CD8-positive, alpha-beta memory T cell (primary cell): ENCODE measurements at places on chromosomes 16 and 17. TPM values are rescaled to one million over a fixed set of nuclear protein-coding genes. Genes with fewer than 3 reads are reported as not detected.
A peak's percentile ranks its signal among the peaks of the same experiment; 100 is the strongest.

GRCh38 chr16:22220714-22221113 lies 14.6 kb downstream of the EEF2K start:
- no peak for DNase-seq
- H3K27me3 ChIP-seq = no peaks in the 10 kb centered on the region
- H3K4me3 ChIP-seq = no peak overlapping the region
- H3K36me3 ChIP-seq = no peaks in the 10 kb centered on the region
- H3K4me1 ChIP-seq = no peaks in the 10 kb centered on the region

DNA sequence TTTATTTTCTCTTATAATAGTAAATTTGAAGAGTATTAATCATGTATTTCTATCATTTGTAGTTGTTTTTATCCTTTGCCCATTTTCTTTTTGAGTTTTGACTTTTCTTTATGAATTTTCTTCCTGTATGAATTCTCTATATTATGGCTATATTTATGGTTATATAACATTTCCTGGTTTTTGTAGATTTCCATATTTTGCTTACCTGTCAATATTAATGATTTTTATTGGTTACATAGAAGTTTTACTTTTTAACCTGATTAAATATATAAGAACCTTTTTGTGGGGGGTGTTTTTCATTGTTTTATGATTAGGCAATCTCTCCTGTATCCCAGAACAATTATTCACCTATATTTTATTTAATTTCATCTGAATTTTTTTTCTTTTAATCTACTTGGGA lies 93.2 kb downstream of the AATF start:
- H3K27ac ChIP-seq = no peak overlapping the region
- H3K27me3 ChIP-seq = no peaks in the 10 kb centered on the region
- no peak for DNase-seq

Gene NOXO1
- 0.47 TPM for total RNA-seq

DNA sequence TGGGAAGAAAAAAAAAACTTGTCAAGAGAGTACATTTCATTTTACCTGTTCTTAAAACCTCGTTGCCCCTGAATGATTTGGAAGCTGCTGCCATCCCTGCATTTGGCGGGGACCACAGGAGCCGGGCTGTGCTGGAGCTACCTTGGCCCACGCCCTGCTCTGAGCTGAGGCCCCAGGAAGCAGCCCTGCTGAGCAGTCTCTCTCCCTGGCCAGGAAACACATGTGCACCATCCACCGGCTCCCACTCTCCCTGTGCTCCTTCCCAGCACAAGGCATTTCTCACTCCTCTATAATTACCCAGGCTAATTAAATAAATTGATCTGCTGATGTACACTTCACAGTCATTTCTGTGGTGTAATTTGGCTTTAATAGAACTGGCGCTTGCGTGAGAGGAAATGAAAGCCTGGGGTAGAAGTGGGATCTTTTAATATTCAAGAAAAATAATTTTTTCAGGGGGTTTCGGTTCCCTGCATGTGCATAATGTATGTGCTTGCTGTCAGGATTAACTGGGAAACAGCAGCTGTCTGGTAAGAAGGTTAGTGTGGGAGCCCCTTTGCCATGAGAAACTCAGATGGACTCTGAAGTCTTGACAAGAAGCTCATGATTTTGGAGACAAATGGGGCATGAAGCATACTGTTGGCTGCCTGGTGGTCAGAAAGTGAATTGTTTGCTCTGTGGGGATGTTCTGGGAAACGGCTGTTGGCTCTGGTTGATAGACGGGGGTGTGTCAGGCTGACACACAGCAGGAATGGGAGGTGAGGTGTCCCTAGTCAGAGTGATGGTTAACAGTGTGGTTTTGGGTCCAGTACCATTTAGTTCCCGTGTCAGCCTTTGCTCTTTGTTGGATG lies 252.3 kb upstream of the EEF2KMT start:
- no peaks in the 10 kb centered on the region for H3K36me3 ChIP-seq
- H3K4me3 ChIP-seq = no peak overlapping the region

DNA sequence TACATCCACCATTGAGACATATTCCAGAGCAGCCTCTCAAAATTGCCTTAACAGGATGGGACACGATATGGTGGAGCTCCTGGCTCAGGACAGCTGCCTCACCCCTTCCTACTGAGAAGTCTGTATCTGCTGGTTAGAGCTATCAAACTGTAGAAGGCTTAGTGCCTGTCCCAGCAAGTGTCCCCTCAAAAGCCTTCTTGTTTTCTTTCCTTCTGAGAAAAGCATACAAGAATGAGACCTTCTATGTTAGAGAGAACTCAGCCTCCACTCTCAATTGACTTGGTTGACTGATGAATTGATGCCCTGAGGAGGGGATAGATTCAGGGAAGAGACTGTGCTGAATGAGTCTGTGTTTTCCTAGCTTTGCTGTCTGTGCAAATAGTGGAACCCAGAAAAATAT lies 2020.9 kb downstream of the TP53TG3F start:
- no peak overlapping the region for H3K27ac ChIP-seq
- no peak for DNase-seq
- no peaks in the 10 kb centered on the region for H3K36me3 ChIP-seq
- no peak overlapping the region for H3K4me3 ChIP-seq
- H3K27me3 ChIP-seq = no peaks in the 10 kb centered on the region
- no peaks in the 10 kb centered on the region for H3K4me1 ChIP-seq

DNA sequence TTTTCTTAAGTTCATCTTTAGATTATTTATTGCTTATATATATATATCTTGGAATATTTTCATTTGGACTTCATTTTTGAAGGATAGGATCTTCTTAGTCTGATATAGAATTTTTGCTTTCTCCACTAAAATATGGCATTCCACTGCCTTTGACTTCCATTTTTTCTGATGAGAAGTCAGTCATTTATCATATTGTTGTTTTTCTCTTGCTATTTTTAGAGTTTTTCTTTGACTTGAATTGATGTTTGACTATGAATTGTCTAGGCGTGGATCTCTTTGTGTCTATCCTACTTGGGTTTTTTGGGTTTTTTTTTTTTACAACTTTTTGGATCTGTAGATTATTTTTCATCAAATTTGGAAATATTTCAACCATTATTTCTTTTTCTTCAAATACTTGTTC lies 67.7 kb downstream of the NLK start:
- H3K27me3 ChIP-seq = no peaks in the 10 kb centered on the region
- no peak overlapping the region for H3K27ac ChIP-seq
- no peaks in the 10 kb centered on the region for H3K36me3 ChIP-seq
- no peak overlapping the region for H3K4me3 ChIP-seq
- H3K4me1 ChIP-seq = peaks cover 6% of the 10 kb centered on the region
- DNase-seq = no peak

DNA sequence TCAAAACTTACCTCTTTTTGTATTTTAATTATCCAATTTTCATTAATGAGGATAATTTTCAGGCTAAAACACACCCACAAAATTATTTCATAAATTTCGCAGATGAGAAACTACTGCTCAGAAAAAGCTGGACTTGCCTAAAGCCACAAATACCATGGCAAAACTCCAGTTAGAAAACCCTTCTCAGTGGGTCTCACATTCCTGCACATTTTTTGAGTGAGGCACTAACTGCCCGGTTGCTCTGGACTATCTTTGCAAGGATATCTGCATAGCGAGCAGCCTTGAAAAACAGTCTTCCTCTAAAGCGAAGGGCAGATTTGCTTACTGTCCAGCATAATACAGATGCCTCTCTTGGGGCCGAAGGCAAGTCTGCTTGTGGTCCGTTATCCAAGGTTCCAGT lies 9.8 kb downstream of the MPHOSPH6 start:
- H3K27ac ChIP-seq = no peak overlapping the region
- H3K27me3 ChIP-seq = no peaks in the 10 kb centered on the region
- no peak for DNase-seq
- no peak overlapping the region for H3K4me3 ChIP-seq
- peaks cover 30% of the 10 kb centered on the region for H3K36me3 ChIP-seq
- no peaks in the 10 kb centered on the region for H3K4me1 ChIP-seq

Gene ARL5C
- total RNA-seq = not detected

DNA sequence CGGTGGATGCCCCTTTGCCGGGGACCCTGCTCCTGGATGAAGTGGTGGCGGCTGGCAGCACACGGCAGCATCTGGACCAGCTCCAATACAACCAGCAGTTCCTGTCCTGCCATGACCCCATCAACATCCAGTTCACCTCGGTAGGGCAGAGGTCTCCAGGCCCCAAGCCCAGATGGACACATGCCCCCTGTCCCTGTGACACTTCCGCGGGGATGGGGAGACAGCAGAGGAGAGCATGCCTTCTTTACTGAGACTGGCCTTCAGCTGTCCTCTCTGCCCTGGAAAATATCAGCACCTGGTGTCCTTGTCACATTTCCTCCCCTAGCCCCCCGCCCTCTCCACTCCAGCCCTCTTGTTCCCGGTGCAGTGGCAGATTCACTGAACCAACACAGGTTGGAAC lies 6.2 kb downstream of the CHAD start:
- no peak for DNase-seq
- no peaks in the 10 kb centered on the region for H3K4me1 ChIP-seq
- H3K4me3 ChIP-seq = no peak overlapping the region
- H3K27me3 ChIP-seq = no peaks in the 10 kb centered on the region
- no peaks in the 10 kb centered on the region for H3K36me3 ChIP-seq

DNA sequence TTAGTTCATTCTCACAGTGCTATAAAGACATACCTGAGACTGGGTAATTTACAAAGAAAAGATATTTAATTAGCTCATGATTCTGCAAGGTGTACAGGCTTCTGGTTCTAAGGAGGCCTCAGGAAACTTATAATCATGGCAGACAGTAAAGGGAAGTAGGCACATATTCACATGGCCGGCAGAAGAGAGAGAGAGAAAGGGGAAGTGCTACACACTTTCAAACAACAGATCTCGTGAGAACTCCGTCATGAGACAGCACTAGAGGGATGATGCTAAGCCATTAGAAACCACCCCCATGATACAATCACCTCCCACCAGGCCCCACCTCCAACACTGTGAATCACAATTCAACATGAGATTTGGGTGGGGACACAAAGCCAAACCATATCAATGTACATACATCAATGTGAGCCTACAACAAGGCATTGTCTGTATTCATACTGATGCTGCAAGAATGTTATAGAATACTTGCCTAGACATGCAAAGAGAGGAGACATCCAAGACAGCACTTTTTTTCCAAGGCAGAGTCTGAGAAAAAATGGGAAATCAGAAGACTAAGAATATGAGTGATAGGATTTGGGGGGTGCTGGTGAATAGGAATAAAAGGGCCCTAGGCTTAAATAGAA lies 114.8 kb upstream of the XYLT1 start:
- H3K36me3 ChIP-seq = no peaks in the 10 kb centered on the region
- no peak overlapping the region for H3K4me3 ChIP-seq
- H3K4me1 ChIP-seq = no peaks in the 10 kb centered on the region
- no peak for DNase-seq

- H3K27me3 ChIP-seq = peaks cover 30% of the 10 kb centered on the region
- DNase-seq = no peak
- no peaks in the 10 kb centered on the region for H3K36me3 ChIP-seq
These were observed 2.6 kb downstream of the HBM start for GRCh38 chr16:168424-168823.

- H3K4me3 ChIP-seq = peak within 1 kb of the TSS; percentile 93
- H3K27me3 ChIP-seq = no peaks in the 10 kb centered on the region
- H3K36me3 ChIP-seq = peaks cover 22% of the 10 kb centered on the region
- peak within 1 kb of the TSS; percentile 90 for H3K27ac ChIP-seq
These were observed at the start of gene MLLT6 for GRCh38 chr17:38704606-38705522. TSS of gene MLLT6 (plus strand) at chr17:38705273. CDS start at chr17:38705633, 360 bp downstream.

GRCh38 chr17:82291582-82292250 lies 18.2 kb upstream of the CSNK1D start:
- H3K36me3 ChIP-seq = no peaks in the 10 kb centered on the region
- no peaks in the 10 kb centered on the region for H3K27me3 ChIP-seq
- H3K27ac ChIP-seq = peak overlapping the region; percentile 80
- peak overlapping the region; percentile 82 for H3K4me3 ChIP-seq
- DNase-seq = no peak

DNA sequence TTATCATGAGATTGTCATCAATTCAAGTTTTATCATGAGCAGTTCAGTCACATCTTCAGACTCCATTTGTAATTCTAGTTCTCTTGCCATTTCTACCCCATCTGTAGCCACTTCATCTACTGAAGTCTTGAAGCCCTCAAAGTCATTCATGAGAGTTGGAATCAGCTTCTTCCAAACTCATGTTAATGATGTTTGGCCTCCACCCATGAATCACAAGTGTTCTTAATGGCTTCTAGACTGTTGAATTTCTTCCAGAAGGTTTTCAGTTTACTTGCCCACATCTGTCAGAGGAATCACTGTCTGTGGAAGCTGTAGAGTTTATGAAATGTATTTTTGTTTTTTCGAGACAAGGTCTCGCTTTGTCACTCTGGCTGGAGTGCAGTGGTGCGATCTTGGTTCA lies 16.0 kb downstream of the NSRP1 start:
- H3K4me3 ChIP-seq = no peak overlapping the region
- no peaks in the 10 kb centered on the region for H3K27me3 ChIP-seq
- H3K4me1 ChIP-seq = no peaks in the 10 kb centered on the region
- no peak overlapping the region for H3K27ac ChIP-seq

DNA sequence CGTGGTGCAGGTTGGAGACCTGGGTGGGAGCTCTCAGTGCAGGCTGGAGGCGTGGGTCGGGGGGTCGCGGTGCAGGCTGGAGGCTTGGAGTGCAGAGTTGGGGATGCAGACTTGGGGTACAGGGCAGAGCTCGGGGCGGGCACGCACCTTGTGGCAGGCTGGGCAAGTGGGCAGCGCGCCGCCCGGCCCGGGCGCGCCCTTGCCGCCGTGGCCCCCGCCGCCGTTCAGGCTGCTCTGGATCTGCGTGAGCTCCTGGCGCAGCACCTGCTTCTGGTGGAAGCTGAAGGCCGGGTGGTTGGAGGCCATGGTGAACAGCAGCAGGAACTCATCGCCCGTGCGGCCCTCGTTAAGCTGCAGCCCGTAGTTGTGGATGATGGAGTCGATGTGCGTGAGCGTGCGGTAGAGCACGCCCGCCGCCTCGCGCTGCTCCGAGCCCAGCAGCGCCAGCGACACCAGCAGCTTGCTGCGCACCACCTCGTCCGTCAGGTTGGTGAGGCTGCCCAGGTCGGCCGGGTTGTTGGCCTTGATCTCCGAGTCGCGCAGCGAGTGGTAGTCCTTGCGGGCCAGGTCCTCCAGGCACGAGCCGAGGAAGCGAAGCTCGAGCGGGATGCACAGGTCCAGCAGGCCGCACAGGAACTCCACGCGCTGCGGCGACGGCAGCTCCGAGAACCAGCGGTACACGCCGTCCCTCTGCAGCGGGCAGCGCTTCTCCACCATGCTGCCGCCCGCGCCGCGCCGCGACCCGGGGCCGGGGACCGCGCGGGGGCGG lies 1.1 kb downstream of the ZCCHC14 start:
- peaks cover 63% of the 10 kb centered on the region for H3K4me1 ChIP-seq
- H3K27ac ChIP-seq = no peak overlapping the region
- H3K4me3 ChIP-seq = peak overlapping the region; percentile 35
- H3K36me3 ChIP-seq = no peaks in the 10 kb centered on the region
- peak; percentile 11 for DNase-seq

DNA sequence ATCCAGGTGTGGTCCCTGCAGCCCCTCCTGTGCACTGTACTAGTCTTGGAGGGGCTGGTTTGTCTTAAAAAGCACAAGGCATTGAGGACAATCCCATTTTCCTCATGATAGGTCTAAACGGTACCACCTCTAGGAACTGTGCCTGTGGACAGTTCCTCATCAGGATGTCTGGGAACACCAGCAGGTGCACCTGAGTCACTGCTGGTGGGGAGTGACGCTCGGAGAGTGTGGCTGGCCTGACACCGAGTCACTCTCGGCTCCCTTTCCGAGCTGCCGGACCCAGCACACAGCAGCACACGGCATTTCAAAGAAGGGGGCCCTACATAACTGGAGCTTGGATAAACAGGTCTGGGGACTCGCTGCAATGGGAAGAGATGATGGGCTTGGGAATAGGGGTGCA lies 25.6 kb downstream of the LRRC75A start:
- no peak overlapping the region for H3K4me3 ChIP-seq
- H3K27ac ChIP-seq = no peak overlapping the region
- no peaks in the 10 kb centered on the region for H3K4me1 ChIP-seq
- DNase-seq = no peak

Gene NOTUM
- total RNA-seq = 0.33 TPM

Gene NAGS
- 0.74 TPM for total RNA-seq

- H3K4me3 ChIP-seq = no peak overlapping the region
- no peaks in the 10 kb centered on the region for H3K27me3 ChIP-seq
- H3K36me3 ChIP-seq = no peaks in the 10 kb centered on the region
- no peaks in the 10 kb centered on the region for H3K4me1 ChIP-seq
These were observed 3.1 kb upstream of the MMP2 start for GRCh38 chr16:55475919-55476318.
